Femur (tissue), 1 donor: ENCODE measurements at places on chromosomes 7 and 10.

DNA sequence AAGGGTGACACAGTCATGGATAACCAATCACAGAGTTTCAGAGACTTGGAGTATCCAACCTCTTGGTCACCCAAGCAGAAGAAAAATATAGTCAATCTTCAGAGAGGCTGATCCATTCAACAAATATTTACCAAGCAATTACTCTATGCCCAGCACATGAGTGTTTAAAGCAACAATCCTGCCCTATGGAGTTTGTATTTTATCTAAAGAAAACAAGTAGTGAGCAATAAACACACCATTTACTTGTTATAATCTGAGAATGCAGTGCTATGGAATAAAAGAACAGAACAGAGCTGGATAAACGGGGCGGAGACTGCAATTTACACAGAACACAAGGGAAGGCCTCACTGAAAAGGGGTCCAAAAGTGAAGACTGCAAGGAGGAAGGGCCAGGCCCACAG is 63.8 kb downstream of the GRB10 start:
- no peak for DNase-seq

GRCh38 chr10:6665847-6666246 is 85.8 kb upstream of the PRKCQ start:
- DNase-seq, result no peak

GRCh38 chr7:110929480-110930249 is 161.3 kb upstream of the LRRN3 start:
- no peak for DNase-seq

DNA sequence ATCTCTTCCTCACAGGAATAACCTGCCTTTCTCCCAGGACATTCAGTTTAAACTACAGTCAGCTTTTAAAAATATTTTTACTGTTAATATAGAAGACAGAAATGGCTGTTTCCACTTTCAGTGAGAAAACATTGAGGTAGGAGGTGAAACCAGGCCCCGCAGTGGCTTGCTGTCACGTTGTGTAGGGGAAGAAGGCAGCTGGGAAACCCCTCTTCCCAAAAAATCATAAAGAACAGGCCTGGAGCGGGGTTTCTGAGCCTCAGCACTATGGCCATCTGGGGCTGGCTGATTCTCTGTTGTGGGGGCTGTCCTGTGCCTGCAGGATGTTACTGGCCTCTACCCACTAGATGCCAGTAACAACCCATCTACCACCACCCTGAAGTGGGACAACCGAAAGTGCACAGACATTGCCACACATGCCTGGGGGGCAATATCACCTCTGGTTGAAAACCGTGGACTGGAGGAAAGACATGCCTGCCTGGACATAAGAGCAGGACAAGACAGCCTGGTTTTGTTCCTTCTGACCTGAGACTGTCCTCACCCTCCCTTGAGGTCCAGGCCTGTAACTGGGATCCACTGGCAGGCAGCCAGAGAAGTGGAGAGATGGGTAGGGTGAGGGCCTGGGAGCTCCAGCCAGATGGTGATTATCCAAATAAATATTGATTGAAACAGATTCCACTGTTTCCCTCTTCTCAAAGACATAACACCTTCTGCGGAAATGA is 43.9 kb downstream of the KCNH2 start:
- no peak for DNase-seq

DNA sequence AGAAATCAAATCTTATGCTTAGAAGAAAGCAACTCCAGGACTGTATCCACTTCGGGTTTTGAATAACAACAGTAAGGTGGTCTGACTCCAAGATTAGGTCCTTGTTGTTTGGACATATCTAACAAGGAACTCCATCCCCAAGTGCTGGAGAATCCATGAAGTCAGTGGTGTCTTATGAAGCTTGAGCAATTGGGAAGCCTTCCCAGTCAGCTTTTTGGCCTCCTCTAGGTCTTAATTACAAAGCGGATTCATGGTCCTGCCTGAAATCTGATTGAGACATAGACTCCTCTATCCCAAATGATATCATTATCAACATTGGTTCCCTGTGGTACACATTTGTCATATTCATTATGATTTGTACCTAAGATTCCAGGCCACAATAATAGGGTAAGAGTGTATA is 642.6 kb downstream of the AUTS2 start:
- no peak for DNase-seq

DNA sequence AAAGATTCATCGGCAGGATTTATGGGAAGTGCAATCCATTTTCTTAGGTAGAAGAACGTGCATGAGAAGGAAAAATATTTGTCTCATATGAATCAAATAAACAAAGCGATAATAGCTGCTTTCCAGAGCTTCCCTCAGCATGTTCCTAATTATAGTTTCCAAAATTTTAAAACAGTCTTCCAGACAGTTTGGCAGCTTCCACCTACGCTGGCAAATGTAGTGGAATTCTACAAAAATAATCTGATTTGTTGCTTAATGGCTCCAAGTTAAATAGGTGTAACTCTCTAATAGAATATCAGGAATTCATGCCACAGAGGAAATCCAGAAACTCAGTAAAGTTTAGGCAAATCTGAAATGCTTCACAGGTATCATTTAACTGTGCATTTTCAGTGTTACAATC is 23.3 kb upstream of the AGBL3 start:
- peak; percentile 59 for DNase-seq

DNA sequence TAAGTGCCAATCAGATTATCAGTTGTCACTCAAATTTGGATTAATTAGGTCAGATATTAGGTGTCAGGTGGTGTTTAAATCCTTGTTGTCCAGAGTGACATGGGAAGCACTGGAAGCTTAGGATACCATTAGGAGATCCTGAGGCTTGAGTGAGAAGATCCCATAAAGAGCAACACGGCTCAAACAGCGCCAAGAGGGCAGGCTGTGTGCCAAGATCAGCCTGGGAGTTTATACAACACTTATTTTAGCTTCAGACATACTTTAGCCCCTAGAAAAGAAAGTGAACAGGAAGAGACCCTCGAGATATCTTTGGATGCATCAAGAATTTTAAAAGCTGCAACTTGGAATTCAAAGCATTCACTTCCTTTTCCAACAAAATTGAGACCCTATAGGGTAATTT is 14.2 kb upstream of the ACTA2 start:
- peak; percentile 47 for DNase-seq

DNA sequence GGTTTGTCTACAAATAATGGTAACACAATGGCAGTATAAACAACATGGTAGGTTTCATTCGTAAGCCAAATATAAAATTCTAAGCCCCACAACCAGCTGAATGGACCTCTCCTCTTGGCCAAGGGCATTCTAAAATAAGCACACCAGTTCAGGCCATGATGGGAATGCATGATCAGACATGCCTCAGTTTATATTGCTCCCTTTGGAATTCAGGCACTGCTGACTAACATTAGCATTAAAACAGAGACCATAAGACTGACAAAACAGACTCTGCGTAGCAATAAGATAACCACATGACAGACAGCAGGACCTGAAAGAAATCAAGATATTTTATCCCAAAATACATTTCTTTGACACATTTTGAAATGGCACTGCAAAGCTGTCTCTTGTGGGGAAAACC is 125.8 kb downstream of the FAM107B start:
- DNase-seq, result no peak

- no peak for DNase-seq
Measured at GRCh38 chr10:89348481-89348880, 20.7 kb downstream of the IFIT3 start.

DNA sequence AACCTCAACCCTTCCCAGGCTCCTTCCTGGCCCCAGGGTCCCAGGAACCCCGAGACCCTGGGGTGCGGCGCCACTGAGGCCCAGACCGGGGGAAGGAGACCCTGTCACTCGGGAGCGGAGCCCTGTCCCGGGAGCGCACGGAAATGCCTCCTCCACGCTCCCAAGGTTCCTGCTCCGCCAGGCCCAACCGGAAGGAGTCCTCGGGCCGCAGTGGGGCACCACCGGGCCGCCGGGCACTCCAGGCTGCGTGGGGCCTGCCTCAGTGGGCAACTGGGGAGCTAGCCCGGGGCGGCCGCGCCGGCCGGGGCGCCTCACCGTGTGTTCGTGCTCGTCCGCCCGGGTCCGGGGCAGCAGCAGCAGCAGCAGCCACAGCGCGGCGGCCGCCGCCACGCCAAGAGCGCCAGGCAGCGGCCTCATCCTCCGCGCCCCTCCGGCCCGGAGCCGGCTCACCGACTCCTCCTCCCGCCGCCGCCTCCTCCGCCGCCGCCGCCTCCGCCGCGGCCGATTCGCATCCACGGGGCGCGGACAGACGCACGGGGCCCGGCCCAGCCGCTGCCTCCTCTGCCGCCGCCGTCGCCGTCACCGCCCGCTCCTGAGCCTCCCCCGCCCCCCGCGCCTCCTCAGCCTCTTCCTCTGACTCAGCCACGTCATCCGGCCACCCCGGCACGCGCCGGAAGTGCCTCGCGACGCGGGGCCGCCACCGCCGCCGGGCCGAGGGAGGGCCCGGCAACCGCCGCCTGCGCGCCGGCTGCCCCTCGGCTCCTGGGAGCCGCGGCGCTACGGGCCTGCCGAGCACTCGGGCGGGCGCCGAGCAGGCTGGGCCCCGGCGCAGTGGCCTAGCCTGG is at the start of gene TM9SF3:
TM9SF3 (minus strand) TSS at position 594 of the 845 bp plus-strand sequence; CDS start at position 417, 177 bp downstream.
- peak; percentile 94 for DNase-seq

GRCh38 chr7:77415476-77415822 is 700 bp downstream of the GSAP start:
- DNase-seq, result peak; percentile 41

GRCh38 chr7:135147341-135147898 is 452 bp upstream of the TMEM140 start:
- no peak for DNase-seq

DNA sequence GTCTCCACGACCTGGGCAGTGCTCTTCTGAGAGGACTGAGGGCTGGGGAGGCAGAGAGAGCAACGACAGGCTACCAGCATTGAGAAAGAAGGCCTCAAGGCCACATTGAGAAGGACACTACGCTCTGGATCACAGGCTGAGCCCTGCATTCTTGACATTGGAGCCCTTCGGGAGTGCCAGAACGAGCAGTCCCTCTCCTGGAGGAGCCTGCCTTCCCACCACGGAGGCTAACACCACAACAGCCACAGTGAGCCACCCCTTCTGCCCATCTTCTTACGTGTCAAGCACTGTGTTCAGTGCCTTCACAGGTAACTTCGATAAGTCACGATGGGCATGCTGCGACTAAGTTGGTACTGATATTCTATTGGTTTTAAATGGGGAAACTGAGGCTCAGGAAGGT is 267.8 kb downstream of the RPS24 start:
- DNase-seq, result no peak

GRCh38 chr10:120398180-120398579 is 58.8 kb upstream of the PLPP4 start:
- no peak for DNase-seq

GRCh38 chr10:51000164-51000563 is 74.1 kb upstream of the PRKG1 start:
- DNase-seq, result no peak

- peak; percentile 52 for DNase-seq
Measured at GRCh38 chr10:93495654-93496321, 624 bp upstream of the CEP55 start.

DNA sequence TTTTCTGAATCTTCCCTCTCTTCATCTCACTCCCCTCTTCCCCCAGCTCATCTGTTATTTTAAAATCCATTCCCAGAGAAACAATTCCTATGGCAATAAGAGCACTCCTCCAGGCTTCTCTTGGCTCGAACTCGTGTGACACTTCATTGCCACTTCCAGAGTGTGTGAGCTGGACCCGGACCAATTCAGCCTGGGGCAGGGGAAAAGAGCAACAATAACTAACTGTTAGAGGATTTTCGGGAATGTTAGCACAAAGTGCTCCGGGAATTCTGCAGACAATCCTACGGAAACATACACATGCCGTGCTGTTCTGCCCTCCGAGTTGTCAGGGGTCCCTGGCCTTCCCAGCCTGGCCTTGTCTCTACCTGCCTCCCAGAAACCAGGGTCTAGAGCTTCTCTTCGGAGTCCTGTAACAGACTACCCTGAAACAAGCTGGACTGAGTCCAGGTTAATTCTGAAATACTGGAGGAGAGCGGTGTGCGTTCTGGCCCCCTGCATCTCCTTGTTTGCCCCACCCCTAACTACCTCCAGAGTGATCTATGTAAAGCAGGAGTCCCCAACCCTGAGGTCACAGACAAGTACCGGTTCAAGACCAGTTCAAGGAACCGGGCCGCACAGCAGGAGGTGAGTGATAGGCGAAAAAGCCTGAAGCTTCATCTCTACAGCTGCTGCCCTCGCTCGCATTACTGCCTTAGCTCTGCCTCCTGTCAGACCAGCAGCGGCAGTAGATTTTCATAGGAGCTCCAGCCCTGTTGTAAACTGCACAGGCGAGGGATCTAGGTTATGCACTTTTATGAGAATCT is 11.3 kb downstream of the COL26A1 start:
- peak; percentile 53 for DNase-seq

DNA sequence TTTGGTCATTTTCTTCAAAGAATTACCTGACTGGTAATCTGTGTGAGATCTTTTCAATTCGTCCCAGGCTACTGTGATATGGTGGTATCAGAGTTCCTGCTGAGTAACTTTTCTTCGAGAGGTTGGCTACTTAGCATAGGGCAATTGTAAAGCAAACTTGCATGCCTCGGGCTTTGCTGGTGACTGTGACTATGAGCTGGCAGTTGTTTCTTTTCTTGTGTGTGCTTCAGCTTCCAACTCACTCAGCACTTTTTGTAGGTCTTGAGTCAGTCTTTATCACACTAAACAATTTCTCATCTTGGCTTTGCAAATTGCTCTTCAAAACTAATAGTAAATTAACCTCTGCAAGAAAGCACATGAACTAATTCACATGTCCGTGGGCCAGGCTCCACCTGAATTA is 44.3 kb downstream of the PRR15 start:
- DNase-seq, result no peak

DNA sequence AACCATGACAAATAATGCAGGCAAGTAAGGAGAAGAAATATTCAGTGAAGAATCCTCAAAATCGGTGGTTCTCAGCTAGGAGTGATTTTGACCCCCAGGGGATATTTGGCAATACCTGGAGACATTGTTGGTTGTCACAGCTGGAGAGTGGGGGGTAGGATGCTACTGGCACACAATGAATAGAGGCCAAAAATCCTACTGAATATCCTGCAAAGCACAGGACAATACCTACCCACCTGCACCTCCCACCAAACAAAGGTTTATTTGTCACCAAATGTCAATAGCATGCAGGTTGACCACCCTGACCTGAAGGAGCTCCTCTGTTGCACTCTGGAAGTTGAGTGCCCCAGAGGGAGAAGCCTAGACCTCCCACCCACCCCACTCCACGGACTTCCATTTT is 1028.6 kb downstream of the CNTNAP2 start:
- no peak for DNase-seq

DNA sequence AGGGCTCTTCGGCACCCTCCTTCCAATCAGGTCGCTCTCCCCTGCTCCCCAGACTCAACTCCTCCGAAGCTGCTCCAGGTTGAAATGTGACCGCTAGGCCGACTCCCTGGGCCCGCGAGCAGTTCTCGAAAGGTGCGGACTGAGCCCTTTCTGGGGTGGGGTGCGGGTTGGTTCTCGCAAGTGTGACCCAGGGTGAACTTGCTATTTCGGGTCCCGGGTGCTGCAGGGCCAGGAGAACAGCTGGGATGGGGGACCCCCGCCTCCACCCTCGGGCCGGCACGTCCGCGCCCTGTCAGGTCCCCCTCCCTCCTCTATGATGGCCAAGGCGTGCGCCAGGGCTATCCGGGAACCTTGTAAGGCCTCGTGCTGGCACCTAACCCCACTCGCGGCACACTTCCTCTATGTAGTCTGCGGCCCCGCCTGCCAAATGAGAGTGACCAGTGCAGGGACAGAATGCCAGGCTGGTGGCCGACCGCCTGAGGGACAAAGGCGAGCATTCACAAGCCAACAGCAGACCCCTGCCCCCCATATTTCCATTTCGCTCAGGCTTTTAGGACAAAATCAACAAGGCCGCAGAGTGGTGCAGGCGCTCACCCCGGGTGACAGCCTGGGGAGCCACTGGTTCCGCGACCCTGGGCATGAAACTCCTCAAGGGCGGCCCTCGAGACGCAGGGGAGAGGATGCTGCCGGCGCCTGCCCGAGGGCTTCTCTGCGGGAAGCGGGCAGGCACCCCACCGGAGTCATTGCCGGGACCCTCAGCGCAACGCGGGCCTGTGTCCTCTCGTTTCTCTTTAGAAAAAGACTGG is 13.7 kb upstream of the HOXA13 start:
- no peak for DNase-seq
